Stimulated activated CD8-positive, alpha-beta memory T cell treated with anti-CD3 and anti-CD28 coated beads, Interleukin-4, amount 100 ng/mL, for 24 hours (primary cell): ENCODE measurements at places on chromosomes 4 and X.

- DNase-seq, result no peak
Measured at GRCh38 chr4:24794051-24794450, 1.3 kb upstream of the SOD3 start.

DNA sequence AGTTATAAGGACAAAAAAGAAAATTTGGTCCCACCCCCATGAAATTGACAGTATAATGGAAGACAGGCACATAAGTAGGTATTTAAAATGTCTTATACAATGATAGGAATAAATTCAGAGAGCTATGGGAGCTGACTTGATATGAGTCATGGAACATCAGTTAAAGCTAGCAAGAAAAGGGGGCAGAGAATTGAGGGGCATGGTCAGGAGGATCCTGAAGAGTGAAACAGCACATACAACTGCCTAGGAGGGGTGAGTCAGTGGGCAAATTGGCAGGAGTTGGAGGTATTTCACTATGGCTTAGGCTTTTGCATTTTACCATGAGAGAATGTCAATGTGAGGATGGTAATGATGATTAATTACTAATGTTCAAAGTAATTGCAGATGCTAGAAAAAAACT, 95.4 kb upstream of the BANK1 start:
- DNase-seq, result no peak

- DNase-seq, result no peak
Measured at GRCh38 chr4:30789219-30789671, 69.1 kb downstream of the PCDH7 start.

DNA sequence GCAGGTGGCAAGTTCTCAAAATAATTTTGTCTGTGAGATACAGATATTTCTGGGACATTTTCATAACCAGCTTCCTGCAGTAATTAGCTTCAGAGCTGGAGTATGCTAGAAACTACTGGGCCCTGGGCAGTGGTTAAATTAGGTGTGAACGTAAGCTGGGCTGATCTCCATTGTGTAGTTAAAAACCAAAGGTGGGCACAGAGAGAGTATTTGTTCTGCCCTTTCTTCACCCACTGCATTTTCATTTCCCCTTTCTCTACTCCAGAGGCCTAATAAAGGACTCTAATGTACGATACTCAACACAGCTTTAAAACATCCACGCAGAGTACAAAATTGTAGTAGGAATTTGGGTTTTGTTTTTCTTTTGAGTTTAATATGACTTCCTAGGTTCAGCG, 252.7 kb downstream of the SPRY1 start:
- DNase-seq, result no peak

- no peak for DNase-seq
Measured at GRCh38 chr4:74038425-74039314, at the start of gene CXCL3. CXCL3 (minus strand) TSS chr4:74038689; CDS start chr4:74038611, 78 bp downstream.

DNA sequence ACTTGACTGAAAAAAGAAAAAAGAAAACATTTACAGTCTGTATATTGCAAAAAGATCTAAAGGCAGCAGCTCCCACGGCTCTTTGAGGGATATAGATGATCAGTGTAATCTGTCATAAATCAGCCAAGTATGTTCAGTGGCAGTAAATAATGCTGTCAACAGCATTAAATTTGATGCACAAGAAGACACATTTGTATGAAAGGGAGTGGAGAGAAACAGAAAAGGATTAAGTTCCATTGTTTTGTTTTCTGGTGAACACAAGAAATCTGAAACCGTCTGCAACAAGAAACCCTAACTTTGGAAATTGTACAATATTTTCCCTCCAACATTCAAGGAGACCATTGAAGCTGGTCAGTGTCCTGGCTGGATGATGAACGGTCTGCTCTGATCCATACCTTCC, 27.6 kb upstream of the C1QTNF7 start:
- no peak for DNase-seq

DNA sequence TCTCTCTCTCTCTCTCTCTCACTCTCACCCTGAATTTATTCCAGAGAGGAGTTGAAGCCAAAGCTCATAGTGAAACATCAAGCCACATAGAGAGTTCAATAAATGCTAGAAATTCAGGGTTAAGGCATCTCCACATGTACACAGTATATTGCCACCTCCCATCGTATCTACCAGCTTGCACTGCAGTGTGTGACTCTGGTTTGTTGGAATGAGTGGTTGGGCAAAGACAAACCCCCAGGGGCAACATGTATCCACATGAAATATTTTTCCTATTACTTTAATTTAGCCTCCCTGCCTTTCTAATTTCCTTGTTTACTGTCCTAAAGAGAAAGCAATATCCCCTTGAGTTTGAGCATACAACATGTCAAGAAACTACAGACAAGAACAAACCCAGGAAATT, 247.3 kb downstream of the SPATA18 start:
- DNase-seq, result no peak

DNA sequence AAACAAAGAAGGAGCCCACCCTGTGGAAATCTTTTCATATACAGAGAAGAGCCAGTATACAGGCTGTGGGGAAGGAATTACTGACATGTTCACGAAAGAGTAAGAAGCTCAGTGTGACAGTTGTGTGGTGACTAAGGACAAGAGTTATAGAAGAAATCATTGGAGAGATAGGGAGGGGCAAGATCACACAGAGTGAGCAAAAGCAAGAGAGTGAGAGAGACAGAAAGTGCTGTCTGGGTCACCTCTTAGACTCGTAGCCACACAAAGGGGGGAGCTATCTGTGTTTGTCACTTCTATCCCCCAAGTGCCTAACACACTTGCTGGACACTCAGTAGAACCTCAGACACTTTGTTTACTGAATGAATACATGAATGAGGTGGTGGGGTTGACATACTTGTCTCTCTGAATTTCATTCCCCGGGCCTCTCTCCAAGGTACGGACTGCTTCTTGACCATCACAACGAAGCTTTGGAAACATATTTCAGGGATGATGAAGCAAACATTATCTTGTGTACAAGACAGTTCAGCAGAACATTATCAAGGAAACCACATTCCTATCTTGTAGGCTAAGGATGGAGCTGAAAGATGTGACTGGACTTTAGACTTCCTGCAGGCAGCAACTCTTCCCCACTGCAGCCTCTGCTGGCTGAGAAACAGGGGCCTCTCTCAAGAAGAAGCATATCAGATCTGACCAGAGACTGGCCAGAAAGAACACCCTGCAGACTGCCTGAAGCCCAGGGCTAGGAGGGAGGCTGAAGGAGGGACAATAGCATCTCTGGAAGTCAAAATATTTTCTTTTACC, 168.2 kb downstream of the AMELX start:
- DNase-seq, result no peak
